ENCODE measurements at places on chromosomes 1 and 21.

GRCh38 chr1:228737601-228738041 lies 2.3 kb downstream of the RHOU start:
- DNase-seq = no peak

GRCh38 chr1:29711582-29712283 lies 475.4 kb downstream of the PTPRU start:
- DNase-seq = no peak

DNA sequence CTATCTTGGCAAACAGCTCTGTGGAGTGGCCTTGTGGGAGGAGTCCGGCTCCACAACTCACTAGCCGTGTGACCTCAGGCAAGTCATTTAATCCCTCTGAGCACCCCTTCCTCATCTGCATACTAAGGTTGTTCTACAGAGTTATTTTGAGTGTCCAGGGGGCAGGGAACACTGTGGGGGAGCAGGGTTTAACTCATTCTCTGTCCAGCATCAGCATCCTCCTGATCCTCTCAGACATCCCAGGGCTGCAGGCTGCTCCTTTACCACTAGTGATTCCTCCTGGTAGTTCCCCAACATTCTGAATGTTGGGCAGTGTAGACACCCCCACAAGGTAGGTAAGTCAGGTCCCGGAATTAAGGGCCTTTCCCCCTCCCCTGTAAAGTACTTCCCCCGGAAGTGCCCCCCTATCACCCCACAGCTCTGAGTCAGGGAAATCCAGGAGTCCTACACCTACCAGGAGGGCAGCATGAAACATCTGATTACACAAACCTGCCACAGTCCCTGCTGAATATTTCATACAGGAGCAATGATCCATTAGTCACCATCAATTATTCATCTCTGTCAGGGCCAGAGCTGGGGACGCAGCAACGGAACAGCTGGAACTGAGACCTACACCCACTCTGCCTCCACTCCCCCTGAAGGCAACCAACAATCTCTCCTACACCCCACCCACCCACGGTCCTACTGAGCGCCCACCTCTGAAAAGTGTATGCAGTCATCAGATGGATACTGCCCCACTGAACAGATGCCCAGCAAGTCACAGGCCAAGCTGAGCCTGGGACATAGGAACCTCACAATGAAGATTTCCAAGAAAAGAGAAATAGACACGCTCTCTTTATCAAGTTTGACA lies 20.5 kb downstream of the SYT2 start:
- no peak for DNase-seq

DNA sequence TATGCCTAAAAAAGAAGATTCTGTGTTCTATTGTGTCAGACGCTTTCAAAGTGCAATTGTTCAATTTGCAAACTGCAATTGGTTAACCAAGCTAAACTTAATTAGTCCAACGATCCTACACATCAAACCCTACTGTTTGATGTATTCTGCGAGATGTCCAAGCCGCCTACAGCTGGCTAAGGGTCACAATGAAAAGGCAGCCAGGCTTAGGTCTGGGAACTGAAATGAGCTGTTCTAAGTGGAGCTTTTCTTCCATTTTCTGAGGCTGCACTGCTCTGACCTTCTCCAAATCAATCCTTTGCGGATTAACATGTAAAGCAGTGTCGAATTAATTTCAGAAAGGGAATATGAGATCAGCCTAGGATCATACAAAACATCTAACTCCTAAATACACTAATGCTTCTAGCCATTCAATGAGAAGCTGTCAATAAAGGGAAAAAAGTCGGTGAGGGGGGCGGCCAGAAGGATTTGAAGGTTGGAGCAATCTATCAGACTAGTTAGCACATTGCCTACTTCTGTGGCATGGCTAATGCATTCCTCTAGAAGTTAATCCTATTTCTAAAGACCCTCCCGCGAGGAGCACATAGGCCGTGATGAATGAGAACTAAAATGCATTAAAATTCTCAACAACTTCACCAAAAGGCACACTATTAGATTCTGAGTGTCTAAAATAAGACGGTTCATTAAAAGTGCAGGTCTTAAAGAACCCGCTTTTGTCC lies 119.0 kb downstream of the SIM2 start:
- DNase-seq = no peak

GRCh38 chr1:201077116-201077515 lies 35.1 kb downstream of the CACNA1S start:
- no peak for DNase-seq

DNA sequence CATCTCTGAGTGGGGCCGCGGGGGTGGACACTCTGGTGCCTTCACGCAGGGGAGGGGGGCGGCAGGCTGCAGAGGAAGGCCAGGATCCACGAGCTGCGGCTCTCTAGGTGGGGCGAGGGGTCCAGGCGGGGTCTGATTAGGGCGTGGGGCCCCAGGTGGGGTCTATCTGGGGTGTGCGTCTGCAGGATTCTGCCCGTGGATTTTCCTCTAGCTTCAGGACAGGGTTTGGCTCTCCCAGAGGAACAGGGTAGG lies 6.3 kb downstream of the JMJD4 start:
- no peak for DNase-seq

DNA sequence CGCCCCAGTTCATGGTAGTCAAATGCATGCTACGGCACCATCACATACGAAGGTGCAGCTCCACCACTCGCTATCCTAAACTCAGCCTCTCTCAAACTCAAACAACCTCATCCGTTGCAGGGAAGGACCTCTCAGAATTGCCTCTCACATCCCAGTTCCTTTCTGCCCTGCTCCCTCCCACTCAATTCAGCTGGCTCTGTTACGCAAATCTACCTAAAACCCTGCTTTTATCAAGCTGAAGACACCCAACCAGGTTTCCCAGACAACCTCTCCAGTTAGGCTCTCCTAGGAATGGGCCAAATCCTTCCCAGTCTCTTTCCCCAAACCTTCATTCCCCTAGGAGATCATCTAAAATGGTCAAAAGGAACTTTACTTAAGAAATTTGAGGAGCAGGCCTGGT lies 62.9 kb downstream of the CLSTN1 start:
- DNase-seq = no peak

DNA sequence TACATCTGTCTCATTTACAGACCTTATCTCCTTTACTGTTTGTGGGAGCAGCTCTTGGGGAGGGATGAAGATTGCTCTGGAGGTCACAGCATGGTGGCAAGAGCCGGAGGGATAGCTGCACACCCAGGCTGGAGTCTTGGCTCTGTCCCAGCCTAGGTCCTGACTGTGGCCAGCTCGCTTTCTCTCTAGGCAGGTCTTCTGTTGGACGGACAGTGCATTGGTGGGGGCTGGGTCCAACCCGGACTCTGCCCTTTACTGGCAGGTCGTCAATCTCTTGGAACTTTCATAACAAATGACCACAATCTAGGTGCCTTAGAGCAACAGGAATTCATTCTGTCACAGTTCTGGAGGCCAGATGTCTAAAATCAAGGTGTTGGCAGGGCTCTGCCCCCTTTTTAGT lies 319.8 kb upstream of the C1orf174 start:
- DNase-seq = no peak

DNA sequence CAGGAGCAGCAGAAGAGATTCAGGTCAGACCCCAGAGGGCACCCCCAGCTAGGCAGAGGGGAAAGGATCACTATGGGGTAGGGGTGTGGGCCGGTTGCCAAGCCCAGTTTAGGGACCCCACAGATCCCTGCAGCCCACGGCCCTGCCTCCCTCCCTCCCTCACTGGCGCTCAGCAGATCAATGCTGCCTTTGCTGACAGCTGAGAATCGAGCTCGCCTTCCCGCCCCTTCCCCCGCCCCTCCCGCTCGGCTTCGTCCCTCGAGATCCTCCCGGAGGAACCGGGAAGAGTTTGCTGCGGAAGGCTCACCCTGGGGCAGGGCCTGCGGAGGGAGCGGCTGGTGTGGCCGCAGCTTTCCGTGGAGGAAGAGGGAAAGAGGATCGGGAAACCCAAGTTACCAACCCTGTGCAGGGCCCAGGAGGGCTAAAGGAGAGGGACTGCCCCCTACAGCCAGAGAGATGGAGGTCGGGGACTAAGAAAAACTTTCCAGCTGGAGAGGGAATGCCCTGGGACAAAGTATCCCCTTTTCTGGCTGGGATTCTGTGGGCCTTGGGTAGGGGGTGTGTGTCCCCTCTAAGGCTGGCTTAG lies 1.1 kb upstream of the KCNQ4 start:
- peak; percentile 20 for DNase-seq

DNA sequence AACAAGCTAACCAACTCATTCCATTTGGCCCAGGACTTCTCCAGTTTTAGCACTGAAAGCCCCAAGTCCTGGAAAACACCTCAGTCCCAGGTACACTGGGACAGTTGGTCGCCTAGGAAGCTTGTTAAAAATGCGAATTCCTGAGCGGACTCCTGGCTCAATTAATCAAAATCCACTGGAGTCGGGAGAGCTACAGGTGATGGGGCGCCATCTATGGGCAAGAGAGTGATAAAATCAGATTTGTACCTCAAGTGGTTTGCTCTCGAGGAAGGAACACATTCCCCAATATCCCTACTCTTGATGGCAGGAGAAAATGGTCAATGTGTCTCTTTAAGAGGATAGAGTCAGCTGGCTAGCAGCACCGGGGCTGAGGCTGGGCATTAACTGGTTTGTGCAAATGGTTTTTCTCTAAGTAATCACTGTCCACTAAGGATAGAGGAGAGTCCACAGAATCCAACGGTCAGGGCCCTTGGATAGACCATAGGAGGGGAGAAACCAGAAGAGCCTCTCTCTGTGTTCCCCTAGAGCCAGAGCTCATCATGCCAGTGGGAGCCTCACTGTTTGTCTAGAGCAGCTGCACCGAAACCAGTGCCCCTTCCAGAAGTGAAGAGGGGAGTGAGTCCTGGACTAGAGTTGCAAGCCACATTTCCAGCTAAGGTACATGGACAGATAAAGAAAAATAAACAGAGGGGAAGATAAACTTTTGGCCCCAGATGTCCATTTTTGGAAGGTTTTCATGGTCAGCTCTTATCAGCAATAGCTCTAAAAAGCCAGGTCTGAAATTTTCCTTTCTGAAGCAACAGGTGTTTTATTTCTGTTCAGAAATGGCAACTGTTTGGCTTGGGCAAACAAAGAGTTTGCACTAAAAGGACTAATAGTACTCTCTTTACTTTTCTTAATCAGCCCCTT lies 148.5 kb downstream of the TENT5C start:
- peak; percentile 87 for DNase-seq

DNA sequence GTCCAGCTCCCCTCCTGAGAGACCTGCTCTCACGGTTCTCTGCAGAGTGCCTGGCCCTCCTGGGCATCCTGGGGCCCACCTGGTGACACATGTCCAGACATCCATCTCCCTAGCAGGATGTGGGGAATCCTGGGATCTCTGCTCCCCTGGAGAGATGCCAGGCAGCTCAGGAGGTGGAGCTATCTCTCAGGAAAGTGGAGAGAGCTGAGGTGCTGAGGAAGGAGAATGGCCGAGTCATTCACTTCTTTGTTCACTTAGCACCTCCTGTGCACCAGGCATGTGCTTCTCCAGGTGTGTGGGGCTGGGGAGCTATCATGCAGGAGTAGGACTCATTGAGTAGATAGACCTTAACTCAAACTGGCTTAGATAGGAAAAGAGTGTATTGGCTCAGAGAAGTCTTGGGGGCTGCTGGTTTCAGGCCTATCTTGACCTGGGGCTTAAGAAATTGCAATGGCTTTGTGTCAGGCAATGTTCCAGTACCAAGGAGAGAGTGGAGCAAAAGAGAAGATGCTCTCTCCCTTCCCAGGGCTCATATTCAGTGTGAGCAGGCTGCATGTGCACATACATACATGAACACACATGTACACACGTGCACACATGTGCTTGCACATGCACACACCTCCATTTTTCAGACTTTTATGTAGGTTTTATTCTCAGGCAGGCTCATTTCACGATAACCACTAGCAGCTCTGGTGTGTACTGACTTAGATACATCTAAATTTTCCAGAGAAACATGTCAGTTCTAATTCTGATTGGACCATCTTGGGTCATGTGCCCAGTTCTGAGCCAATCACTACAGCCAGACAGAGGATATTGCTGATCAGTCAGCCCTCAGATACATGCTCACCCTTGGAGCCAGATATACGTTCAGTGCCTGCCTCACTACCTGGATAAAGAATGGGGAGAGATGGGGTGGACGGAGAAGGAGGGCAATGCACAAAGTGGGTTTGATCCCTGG lies 437.6 kb downstream of the PTPRU start:
- no peak for DNase-seq

GRCh38 chr1:29410476-29410875 lies 174.2 kb downstream of the PTPRU start:
- no peak for DNase-seq

DNA sequence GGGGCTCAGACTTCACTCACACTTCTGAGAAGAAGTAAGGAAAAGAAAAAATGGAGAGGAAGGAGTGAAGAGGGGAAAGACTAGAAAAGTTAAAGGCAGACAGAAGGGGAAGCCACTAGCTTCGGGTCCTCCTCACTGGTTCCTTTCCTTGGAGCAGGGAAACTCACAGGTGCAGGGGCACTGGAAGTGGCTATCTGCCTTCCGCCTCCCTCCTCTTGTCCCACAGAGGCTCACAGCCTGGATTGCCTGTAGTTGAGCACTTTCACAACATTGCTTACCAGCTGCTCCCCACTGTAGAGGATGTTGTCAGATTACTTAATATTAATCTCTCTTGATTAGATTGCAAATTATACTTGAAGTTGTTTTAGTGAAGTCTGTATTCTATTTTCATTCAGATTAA lies 21.6 kb upstream of the ABCA4 start:
- DNase-seq = no peak

DNA sequence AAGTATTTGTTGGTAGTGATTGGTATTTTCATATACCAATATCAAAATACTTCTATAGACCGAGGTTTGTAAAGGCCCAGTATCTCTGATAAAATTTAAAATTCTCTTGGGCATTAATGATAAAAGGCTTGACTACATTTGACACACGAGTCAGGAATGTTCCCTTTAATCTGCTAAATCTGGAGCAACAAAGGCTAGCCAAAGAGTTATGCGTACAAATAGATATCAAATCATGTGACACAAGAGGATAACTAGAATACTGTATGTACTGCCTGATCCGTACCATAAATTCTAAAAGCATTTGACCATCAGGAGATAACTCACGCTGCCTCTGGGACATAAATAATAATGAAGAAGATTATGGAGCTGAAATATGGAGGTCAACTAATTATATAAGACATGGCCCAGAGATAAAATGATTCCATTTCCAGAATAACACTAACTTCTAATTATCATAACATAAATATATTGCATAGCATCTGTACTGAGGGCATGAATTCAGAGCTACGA lies 64.2 kb upstream of the SH3GLB1 start:
- DNase-seq = no peak

GRCh38 chr1:151739590-151740355 lies 18.5 kb downstream of the RIIAD1 start:
- peak; percentile 52 for DNase-seq

DNA sequence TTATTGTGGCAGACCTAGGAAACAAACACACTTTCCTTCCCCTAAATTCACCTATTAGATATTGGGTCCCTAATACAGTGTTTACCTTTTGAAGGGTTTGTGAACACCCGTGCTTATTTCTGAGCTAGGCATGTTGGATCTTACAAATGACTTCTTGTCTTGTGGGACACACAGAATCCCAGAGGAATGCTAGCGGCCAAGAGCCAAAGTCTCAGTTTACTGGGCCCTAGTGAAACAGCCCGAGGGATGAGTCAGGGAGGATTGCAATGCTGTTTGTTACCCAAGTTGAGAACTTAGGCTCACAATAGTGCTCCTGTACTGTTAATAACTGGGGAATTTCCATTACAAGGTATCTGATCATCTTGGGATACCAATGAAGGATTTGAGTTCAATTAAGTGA lies 100.1 kb upstream of the AKT3 start:
- DNase-seq = no peak

- no peak for DNase-seq
Observed at GRCh38 chr1:193753038-193753756, 566.8 kb upstream of the B3GALT2 start.

- no peak for DNase-seq
Observed at GRCh38 chr1:98371764-98372163, 289.8 kb upstream of the SNX7 start.

- no peak for DNase-seq
Observed at GRCh38 chr21:46284077-46284644, 1.2 kb downstream of the MCM3AP start.
